Daoy (cell line): ENCODE measurements at places on chromosomes 5 and 9.

DNA sequence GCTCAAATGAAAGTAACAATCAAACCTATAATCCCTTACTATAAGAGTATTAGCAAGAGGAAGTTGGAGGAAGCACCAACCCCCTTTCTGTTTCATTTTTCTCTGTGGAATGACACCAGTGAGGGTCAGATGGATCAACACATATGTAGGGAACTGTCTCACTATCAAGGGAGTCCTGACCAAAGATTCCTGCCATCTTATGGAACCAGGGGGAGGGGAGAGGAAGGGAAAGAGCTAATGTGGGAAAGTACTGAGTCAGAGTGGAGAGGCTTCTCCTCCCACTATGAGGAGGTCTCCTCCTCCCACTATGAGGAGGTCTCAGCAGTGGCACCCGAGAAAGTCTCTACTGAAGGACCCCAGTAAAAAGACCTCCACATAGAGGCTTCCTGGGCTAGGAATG is 73.3 kb upstream of the PCSK1 start:
- DNase-seq: no peak

DNA sequence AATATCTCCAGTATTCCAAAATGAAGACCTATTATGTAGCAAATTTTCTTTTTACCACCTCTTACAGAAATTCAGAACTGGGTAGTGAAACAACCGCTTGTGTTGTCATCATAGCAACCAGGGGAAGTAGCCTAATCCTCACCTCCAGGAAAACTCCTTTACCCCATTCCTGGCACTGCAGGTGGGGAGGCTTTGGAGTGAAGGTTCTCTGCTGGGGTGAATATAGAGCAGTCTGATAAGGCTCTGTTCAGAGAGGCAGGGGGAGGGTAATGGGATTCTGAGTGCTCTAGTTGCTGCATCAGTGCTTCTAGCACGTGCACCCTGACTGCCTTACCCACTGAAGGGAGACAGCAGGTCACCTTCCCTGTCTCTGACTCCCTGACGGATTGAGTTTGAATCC is 116.2 kb downstream of the MAN2A1 start:
- no peak for DNase-seq

DNA sequence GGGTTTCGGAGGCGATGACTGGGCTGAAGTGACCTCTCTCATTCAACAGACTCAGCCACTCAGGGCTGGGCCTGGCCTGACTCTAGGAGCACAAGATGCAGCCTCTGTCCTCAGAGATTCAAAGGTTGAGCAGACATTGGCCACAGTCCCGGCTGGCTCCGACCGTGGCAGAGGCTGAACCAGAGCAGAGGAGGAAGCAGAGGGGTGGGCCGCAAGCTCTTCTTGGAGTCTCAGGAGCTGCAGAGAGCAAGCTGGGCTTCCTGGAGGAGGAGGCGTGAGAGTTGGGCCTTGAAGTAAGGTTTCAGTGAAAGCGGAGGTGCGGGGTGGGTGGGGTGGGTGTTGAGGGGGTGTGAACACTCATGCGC is 37.6 kb downstream of the ALG2 start:
- DNase-seq: no peak

DNA sequence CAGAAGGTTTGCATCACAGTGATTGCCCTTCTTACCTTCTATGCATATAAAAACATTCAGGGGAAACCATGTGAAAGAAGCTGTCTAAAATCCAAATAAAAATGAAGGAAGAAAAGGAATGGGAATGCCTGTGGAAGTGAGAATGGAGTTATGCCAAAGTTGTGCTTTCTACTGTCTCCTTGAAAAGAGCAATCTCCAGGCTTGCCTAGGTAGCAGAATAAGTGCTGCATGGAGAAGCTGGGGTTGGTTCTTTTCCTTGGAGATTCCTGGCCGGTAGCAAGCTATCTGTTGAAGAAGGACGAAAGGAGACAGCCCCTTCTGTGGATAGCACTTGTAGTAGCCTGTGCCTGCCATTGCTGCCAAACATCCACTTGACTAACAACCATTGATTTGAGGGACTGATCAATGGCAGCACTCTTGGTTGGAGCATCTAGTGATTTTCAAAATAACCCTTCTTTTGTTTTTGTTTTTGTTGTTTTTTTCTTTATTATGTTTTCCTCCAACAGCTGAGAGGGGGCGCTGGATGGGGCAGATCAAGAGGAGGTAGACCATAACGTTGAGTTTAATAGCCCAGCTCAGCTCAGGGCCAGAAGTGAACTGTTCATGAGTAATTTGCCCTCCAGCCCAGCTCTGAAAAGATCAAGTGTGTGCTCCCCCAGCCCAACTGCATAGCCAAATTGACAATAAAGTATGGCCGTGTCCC is 1.6 kb downstream of the PLCXD3 start:
- DNase-seq: no peak

DNA sequence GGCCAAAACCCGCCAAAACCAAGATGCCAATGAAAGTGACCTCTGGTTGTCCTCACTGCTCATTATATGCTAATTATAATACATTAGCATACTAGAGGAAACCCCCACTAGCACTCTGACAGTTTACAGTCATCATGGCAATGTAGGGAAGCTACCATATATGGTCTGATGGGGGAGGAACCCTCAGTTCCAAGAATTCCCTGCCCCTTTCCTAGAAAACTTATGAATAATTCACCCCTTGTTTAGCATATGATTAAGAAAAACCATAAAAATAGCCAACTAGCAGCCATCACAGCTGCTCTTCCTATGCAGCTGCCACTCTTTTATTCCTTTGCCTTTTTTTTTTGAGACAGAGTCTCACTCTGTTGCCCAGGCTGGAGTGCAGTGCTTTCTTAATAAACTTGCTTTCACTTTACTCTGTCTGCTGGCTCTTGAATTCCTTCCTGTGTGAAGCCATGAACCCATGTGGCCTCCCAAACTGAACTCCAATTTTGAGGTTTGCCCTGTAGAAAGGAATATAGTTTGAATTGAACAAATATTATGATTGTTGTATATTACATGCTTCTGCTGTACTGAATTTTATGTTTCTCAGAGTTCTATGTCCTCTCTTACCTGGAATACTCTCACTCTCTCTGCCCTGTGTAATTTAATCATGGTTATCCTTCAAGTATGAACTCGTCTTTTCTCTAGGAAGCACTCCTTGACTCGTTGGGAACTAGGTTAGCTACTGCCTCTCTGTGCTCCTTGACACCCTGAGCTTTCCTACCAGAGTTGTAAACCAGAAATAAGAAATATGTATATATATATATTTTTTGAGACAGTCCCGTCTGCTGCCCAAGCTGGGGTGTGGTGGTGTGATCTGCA is 59.8 kb downstream of the KIAA1958 start:
- no peak for DNase-seq

DNA sequence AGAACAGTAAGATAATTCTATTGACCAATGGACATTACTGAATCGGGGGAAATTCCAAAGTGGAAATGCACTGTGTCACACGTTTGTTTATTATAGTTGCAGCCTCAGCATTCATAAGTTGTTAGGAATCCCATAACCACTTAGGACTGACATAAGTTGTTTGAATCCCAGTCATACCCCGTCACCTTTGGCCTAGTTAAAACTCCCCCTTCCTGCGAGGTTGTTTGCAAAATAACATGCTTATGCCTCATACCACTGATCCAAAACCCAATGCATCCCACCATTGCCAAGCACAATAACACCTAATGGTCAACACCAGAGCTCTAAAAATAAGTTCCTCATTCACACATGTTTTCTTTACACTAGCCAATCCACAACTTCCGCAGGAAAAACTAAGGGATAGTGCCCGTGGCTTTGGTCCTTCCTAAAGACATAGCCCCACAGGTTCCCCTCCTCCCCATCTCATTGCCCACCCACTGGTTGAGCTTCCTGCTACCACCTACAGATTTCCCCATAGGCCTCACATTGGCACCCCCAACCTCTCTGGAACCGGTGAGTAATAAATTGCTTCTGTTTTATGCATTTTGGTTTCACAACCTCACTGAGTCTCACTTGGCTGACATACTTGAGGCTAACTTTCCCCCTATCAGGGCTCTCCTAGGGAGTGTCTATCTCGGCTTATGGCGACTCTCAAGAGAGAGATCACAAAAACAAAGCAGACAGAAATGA is 42.3 kb upstream of the MUSK start:
- peak; percentile 93 for DNase-seq
